Adrenal gland (tissue), 19 donors: ENCODE measurements at places on chromosomes 7 and 10. TPM values are rescaled to one million over a fixed set of nuclear protein-coding genes. Genes with fewer than 3 reads are reported as not detected.

GRCh38 chr7:45435131-45435530, 139.0 kb upstream of the ADCY1 start:
- no peak for DNase-seq
- H3K36me3 ChIP-seq, result no peaks in the 10 kb centered on the region
- H3K4me1 ChIP-seq, result no peaks in the 10 kb centered on the region

DNA sequence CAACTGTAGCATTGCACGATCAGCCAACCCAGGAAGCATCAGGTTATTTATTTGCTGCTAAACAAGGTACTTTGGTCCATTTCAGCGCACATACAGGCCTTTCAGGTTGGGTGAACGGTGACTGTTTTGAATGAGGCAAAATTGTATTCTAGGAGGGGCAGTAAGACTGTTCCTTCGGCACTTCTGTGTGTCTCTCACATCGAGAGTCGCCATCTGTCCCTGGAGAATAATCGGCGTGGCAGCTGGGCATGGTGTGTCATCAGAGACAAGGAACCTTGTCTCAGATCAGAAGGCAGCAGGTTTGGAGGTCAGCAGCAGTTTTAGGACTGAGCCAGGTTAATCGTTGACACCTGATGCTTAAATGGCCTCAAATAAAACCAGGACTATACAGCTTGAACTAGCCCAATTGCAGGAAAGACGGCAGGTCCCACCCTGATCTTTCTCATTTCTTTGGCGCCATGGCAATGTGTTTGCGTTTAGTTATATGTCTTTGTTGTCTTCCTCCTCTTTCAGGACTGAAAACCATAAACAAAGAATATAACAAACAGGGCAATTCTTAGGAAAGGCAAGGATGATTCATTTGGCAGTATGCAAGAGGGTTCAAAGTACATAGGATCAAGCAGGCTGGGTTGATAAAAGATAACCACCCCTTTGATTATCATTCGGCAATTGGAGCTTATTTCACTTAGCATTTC, 92.0 kb upstream of the PRR15 start:
- no peaks in the 10 kb centered on the region for H3K4me1 ChIP-seq
- no peak overlapping the region for H3K4me3 ChIP-seq
- no peaks in the 10 kb centered on the region for H3K27me3 ChIP-seq
- H3K36me3 ChIP-seq, result no peaks in the 10 kb centered on the region
- no peak for DNase-seq
- no peak overlapping the region for H3K27ac ChIP-seq

Gene OR2A42
- not detected for total RNA-seq

Gene RADIL
- total RNA-seq, result 7.8 TPM

Gene MYO1G
- 4.8 TPM for total RNA-seq
